ENCODE measurements at places on chromosomes 3 and 15.

DNA sequence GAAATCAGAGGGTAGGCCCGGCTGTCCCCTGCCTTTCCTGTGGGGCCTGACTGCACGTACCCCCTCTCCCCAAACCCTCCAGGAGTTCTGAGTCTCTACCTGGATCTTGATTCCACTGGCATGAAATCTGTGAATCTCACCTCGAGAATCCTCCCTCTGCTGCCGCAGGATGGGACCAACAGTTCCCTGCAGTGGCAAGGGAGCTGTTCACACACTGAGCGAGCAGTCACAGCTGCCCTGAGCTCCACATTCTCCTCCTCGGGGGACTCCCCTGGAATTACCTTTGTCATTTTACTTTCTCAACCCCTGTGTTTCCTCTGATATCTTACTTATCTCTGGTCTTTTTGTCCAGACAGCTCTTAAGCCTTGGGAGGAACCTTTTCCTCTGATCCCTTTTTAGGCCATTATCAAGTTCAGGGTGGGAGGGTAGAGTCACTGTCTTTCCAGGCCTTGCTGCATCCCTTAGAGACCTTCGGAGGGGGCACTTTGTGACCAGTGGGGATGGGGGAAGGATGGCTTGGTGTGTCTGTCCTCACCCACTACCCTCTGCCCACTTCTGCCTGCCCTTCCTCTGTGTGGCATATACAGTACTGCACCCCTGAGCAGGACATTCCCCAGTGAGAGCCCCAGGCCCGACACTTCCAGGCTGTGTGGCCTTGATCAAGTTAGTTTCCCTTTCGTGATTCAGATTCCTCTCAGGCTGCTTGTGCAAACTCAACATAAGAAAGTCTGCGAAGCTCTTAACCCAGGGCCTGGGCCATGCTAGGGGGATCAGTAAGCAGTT lies 42.0 kb downstream of the CACNA2D3 start:
- no peak for DNase-seq

DNA sequence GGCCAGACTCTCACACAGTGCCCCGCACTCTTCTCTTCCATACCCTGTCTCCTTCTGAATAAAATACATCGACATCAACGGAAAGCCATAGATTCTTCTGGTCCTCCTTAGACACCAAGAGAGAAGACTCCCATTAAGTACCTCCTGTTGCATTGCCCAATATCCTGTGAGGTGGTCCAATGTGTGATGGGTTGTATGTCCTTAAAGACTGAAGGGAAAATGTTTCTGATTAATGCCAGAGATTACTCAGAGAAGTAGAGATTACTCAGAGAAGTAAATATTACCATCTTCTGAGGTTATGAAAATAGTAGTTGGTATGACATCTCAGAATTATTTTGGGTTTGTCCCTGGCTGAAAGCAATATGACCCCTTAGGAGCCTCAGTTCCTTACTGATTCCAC lies 60.8 kb upstream of the GALNT15 start:
- DNase-seq = no peak

DNA sequence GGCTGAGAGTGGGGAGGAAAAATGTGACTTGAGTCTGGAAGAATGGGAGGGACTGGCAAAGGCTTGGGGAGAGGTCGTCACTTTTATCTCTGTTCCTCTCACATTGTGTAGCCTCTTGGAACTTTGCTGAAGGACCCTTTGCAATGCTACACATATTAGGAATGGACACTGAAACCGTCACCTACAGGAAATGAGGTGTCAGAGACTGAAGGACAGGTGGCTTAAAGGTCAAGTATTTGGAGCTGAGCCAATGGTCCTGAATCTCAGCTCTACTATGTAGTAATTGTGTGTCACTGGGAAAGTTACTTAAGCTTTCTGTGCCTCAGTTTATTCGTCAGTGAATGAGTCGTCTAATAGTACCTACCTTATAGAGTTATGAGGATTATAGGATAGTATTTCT lies 14.7 kb downstream of the MCTP2 start:
- no peak for DNase-seq

DNA sequence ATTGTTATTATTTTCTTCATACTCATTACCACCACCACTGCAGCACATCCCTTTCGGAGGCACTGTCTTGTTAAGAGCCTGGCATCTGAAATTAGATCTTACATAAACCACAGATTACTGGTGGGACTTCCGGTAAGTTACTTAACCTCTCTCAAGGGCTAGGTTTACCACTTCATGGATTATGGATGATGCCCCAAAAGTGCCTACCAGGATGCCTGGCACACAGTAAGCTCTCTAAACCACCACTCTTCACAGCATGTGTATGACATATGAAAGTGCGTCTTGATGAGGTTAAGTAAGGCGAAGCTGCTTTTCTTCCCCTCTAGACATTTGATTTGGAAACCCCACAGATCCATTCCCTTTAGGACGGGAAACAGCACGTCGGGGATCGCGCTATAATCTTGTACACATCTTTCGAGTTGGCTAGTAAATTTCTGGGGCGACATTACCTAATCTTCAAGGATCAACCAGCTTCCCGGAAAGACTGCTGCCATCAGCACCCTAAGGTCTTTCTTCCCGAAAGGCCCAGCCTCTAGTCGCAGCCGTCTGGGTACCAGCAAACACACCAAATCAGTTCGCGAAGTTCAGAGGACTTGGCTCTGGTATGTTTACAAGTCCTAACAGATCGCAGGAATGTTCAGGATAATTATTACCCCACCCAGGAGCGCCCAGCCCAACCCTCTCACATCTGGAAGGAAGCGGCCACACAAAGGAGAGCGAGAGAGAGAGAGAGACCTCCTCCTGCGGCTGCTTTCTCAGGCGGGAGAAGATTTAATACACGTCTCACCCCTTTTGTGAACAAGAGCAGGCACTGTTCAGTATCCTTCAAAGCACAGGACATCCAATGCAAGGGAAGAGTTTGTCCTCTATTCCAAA lies 155.1 kb upstream of the FRMD4B start:
- DNase-seq = no peak

- DNase-seq = no peak
Measured at GRCh38 chr15:90638201-90638691, 78.9 kb upstream of the BLM start.

- no peak for DNase-seq
Measured at GRCh38 chr3:146783446-146783845, 178.3 kb upstream of the PLSCR5 start.

DNA sequence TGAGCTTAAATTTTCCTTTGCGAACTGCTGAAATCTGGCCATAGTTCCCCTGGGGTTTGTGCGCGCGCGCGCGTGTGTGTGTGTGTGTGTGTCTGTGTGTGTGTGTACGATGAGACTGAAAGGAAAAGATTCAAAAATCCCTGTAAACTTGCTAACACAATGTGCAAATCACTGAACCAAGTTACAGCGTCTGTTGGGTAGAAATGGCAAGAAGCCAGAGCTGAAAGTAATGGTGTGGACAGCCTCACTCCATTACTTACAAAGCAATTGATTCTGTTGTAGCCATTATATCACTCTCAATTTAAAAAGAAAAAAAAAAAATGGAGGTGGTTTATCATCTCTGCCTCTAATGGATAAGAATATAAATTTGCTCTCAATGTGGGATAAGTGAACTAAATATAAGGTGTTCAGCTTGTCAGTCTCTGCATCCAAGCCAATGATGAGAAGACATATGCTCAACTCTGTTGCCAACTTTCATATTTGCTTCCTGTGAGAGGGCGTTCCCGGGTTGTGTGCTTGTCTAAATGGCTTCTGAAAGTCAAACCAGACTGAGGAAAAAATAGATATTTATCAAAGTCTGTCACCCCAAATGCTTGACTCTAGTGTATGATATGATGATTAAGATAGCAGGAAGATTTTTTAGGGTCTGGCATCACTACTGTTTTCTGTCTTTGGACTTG lies 422.2 kb downstream of the ZNF385D start:
- DNase-seq = no peak

DNA sequence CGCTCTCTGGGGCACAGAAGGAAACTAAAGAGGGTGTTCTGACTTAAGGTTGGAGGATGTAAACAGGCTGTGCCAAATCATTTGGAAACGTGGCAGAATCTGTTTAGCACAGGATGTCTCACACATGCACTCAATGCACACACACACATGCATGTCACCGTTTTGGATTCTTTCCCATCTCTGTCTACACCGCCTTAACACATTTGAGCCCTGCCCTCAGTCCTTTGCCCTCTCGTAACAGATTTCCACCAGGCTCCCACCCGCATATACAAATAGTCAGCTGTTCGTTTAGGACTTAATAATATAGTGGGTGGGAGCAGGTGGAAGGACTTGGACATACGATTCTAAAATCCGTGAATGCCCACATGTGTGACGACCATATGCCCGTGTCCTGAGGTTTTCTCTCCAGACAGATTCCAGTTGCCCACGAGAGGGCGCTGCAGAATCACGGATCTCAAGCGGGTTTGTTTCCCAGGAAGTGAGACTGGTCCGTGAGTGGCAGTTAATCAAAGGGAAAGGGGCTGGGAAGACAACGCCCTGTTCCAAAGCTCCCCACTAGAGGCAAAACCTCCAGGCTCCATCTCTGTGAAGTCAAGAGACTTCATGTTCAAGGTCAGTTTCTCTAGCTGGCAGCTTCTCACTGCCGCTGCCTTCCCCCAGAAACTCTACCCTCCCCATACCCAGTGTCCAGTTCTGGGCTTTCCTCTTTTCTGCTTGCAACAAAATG lies 44.5 kb downstream of the NOX5 start:
- DNase-seq = no peak

DNA sequence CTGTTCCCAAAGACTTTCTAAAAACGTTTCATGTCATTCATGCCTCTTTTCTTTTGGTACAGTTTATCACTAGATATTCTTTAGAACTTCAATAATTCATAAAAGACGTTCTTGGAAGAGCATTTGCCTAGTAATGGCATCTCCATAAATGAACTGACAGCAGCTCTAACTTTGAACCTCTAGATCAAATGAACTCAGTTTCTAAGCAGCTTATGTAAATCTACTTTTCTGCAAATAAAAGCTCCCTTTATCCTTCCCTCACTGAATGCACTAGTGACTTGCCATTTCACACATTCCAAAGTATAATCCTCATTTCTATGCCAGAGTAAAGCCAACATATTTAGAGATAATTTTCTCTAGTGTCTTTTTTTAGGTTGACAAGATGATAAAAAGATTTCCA lies 85.2 kb downstream of the ZMAT3 start:
- DNase-seq = no peak

- DNase-seq = no peak
Measured at GRCh38 chr3:71376911-71377310, 206.6 kb downstream of the FOXP1 start.

DNA sequence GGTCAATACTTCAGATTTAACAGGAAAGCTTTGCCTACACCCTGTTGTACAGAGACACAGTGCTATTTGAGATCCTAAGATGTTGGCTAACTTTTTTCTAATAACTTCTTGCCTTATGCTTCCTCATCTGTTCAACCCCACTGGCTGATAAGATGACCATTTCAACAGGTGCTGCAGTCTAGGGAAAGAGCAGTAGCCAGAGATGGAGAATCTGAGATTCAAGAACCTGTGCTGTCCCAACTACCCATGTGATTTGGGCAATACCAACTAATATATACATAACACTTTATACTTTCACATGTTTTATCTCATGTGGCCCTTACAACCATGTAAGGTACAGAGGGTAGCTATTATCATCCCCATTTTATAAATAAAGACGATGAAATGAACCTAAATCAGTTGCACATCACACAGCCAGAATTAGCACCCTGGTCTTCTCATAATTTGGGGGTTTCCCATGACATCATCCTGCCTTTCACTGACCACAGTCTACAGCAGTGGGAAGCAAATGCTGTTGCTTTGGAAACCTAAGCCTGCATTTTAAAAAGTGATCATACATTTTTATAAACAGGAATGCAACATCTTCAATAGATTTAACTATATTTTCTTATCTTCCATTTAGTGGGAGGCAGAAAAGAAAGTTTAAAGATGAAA lies 9.7 kb downstream of the TTC23 start:
- DNase-seq = no peak

GRCh38 chr15:68578980-68579935 lies at the start of gene CORO2B:
TSS of gene CORO2B (plus strand) at chr15:68578993. CDS start at chr15:68579263, 270 bp downstream.
- no peak for DNase-seq

GRCh38 chr3:174153871-174154270 lies 705.3 kb upstream of the NAALADL2 start:
- no peak for DNase-seq

- no peak for DNase-seq
Measured at GRCh38 chr15:55707518-55707917, 35.4 kb downstream of the PRTG start.

GRCh38 chr3:16808393-16809107 lies 76.2 kb upstream of the PLCL2 start:
- no peak for DNase-seq

DNA sequence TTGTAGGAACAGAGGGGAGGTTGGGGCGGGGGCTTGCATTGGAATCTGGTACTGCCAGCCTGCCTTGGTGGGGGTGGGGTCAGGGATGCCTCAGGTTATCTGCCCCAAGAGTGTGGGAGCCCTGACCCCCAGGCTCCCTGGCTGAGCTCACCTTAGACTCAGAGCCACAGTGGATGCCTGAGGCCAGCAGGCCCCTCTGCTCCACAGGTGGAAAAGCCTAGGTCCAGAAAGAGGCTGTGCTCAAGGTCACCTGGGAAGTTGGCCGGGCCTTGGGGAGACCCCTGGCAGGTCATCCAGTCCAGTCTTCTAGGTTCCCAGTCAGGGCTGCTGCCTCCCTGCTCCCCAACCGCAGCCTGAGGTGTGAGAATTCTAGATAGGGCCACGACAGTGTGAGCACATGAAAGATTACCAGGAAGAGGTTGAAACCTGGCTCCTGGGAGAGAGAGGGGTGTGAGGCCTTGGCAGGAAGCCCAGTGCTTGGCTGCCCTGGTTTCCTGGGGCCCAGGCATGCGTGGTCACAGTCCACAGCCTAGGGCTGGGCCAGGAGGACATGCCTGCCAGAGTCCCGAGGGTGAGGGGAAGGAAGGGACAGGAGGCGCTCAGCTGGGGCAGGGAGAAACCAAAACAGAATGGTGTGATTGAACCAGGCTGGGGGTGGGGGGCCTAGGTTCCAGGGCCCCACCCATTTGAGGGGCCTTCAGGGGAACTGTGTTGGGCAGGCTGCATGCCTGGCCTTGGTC lies 4.9 kb downstream of the HDAC11 start:
- DNase-seq = no peak

DNA sequence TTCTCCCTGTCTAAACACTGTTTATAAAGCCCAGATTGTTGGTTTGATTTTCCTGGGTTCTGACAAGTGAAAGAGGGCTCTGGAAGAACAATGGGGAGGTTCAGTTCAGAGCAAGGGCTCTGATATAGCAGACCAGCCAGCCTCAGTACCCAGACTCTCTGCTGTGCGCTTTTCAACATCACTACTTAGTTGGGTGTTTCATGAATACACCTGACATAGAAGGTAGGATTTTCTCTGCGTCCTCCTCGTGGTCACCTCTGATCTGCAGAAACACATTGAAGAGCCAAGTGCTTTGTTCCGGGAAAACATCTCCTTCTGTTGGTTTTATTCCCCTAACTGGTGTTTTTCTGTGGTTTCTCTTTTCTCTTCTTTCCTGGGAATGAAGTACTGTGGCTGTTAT lies 99.5 kb downstream of the EPHB1 start:
- no peak for DNase-seq

- DNase-seq = no peak
Measured at GRCh38 chr15:25870938-25871337, 7.8 kb upstream of the ATP10A start.
